ENCODE measurements at places on chromosomes 12 and 14. TPM values are rescaled to one million over a fixed set of nuclear protein-coding genes. Genes with fewer than 3 reads are reported as not detected.
A peak's percentile ranks its signal among the peaks of the same experiment; 100 is the strongest.

Gene GALNT8
- total RNA-seq: 5.1 TPM

DNA sequence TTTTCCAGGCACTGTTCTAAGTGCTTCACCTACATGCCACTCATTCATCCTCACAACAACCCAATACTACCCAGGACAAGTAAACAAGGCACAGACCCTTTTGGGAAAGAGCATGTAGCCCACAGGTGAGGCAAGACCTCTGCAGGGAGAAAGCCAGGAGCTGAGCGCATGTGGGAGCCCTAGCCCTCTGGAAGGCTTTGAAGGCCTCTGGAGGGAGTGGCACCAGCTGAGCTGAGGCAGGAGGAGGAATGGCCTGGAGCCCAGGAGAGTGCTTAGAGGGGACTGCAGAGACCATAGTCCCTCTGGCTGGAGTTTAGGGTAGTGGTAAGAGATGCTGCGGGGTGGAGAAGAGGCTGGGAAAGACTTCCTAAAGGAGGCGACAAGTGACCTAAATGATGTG is 516.5 kb downstream of the FUT8 start:
- H3K4me1 ChIP-seq: no peaks in the 10 kb centered on the region
- no peaks in the 10 kb centered on the region for H3K36me3 ChIP-seq
- no peaks in the 10 kb centered on the region for H3K27me3 ChIP-seq

DNA sequence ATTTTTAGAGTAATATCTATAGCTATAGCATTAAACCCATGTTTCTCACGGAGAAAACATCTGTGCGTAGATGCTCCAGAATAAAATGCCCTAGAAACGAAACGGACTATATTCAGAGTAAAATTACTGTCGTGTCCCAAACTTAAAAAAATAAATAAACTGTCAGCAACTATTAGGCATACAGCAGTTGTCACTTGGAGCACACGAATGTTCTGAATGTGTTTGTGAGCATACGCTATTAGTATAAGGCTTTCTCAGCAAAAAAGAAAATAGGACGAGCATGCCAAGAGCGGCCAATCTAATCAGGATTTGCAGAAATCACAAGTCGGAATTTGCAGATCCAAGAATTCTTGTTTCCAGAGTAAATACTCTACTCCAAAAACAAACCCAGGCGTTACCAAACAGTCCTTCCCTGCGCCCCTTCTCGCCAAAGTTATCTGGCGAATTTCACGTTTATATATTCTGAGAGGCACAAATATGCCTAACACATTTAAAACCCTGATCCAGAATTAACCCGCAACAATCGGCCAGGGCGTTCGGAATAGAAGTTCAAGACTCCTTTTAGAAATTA is 836 bp downstream of the PTPN21 start:
- peak overlapping the region; percentile 90 for H3K27ac ChIP-seq
- DNase-seq: peak; percentile 9
- peaks cover 11% of the 10 kb centered on the region for H3K4me1 ChIP-seq
- peak overlapping the region; percentile 75 for H3K4me3 ChIP-seq
- no peaks in the 10 kb centered on the region for H3K36me3 ChIP-seq

DNA sequence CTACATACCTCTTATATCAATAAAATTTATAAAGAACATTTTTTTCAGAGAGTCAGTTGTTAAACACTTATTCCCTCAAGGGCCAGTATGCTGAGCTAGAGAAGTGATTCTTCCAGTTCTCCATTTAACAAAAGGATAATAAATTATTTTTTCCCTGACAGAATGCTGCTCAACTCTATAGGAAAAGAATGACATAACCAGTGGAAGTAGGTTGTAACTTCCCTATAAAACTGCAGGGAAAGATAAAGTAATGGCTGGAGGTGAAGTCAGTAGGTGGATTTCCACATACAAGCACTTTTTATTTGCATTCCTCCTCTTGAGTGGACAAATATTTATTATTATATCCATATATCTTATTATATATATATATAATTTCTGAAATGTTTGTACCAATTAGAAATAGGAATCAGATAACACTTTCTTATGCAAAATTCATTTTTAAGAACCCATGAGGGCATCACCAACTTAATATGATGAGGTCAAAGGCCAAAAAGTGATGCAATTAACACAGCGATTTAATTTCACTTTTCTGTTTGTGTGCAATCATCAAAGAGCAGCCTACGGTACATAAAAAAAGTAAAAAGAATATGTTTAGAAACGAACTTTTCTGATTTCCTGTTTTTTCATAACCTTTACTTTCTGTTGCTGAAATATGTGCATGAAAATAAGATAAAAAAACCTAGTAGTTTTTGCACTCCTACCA is 175.3 kb downstream of the PRKD1 start:
- H3K36me3 ChIP-seq: no peaks in the 10 kb centered on the region
- DNase-seq: no peak
- H3K27me3 ChIP-seq: no peaks in the 10 kb centered on the region
- H3K4me3 ChIP-seq: no peak overlapping the region

Gene POTEM
- total RNA-seq: 18.1 TPM

GRCh38 chr14:104865081-104865630 is at the start of gene CEP170B:
Gene CEP170B, plus strand, starts transcription at chr14:104865268. Its CDS starts 3,183 bp downstream, at chr14:104868451.
- H3K4me1 ChIP-seq: peaks cover 10% of the 10 kb centered on the region
- H3K27me3 ChIP-seq: no peaks in the 10 kb centered on the region
- DNase-seq: peak; percentile 39
- H3K36me3 ChIP-seq: no peaks in the 10 kb centered on the region

GRCh38 chr12:108143144-108143543 is 14.1 kb downstream of the WSCD2 start:
- H3K27me3 ChIP-seq: no peaks in the 10 kb centered on the region
- H3K4me1 ChIP-seq: no peaks in the 10 kb centered on the region
- DNase-seq: no peak
- no peak overlapping the region for H3K4me3 ChIP-seq

Gene AJUBA
- total RNA-seq: 27.9 TPM

GRCh38 chr12:103269946-103270345 is 225.8 kb downstream of the C12orf42 start:
- no peak for DNase-seq
- no peak overlapping the region for H3K27ac ChIP-seq
- no peak overlapping the region for H3K4me3 ChIP-seq
- no peaks in the 10 kb centered on the region for H3K27me3 ChIP-seq
- no peaks in the 10 kb centered on the region for H3K4me1 ChIP-seq
